ENCODE measurements at places on chromosomes 3 and 15.

GRCh38 chr3:58586776-58587192, 9.6 kb upstream of the FAM107A start:
- DNase-seq = no peak

DNA sequence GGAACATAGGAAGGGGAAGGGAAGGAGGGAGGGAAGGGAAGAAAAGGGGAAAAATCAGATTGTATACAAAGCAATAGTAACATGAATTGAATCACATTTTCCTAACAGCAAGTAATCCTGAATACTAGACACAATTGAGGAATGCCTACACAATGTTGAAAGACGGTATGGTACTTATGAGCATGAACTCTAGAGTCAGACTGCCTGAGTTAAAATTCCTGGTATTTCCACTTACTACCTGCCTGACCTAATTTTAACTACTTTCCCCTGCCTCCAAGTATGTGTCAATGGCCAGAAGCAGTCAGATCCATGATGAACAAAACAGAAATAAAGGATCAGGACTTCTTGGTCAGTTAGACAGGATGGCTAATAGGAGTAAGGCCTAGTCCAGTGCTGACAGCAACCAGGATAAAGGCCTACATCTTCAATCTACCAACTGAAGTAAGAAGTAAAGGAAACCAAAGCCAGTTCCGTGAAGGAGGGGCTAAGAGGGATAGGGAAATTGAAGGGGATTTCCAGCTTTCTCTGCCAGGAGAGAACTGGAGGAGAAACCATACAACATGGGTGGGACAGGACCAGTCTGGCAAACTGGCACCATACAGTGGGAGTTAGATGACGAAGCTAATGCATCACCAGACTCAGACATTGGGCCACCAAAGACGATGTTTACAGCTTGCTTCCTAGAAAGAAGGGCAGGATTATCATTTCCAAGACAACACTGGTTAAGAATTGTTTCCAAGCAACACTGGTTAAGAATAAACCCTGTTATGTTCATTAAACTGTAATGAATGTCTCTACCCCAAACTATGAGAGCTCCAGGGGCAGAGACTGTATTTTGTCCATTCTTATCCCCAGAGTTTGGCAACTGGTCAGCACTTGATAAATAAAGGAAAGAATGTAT, 151.6 kb upstream of the UBE2E2 start:
- DNase-seq = no peak

GRCh38 chr3:85605066-85605465, 646.3 kb downstream of the CADM2 start:
- no peak for DNase-seq

DNA sequence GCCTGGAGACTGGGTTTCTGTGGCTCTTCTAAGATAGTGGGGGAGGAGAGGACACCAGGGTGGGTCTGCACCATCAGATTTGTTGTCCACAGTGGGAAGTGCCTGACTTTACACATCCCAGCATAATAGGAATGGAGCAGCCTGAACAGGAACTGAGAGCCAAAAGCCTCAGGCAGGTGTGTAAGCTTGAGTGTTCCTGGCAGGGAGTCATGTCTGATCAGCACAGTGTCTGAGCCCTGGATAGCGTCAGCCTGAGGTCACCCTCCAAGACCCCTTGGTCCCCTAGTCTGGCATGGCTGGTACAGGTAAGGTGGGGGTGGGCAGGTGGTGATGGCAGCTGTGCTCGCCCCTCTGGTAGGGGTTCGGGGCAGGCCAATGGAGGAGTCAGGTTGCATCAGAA, 20.2 kb downstream of the INSYN1 start:
- DNase-seq = no peak

DNA sequence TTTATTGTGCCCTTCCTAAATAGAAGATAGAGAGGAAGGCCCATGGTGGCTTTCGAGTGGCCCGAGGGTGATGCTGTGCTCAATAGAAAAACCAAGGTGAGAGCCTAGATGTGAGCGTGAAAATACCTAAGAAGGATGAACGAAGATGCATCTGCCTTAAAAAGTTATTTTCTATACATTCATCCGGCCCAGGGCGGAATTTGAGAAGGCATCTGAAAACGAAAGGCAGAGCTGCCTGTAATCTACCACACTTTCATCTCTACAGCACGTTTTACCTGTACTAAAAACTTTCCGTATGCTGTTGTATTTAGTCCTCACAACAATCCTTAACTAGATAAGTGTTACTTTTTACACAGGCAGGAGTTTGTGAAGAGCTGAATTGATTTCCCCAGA, 1.4 kb downstream of the DUT start:
- DNase-seq = no peak
